ENCODE measurements at places on chromosomes 1 and 21.

- peak; percentile 48 for DNase-seq
These were observed 19.2 kb downstream of the SLC19A2 start for GRCh38 chr1:169466259-169467230.

- DNase-seq = no peak
These were observed 63.1 kb upstream of the MUTYH start for GRCh38 chr1:45403298-45403697.

- DNase-seq = no peak
These were observed 63.7 kb downstream of the RERE start for GRCh38 chr1:8753736-8754135.

GRCh38 chr1:151311589-151312331 lies 15.5 kb downstream of the PI4KB start:
- peak; percentile 10 for DNase-seq

GRCh38 chr21:26964170-26964778 lies 2.6 kb downstream of the ADAMTS5 start:
- DNase-seq = no peak

GRCh38 chr1:153032677-153033308 lies 1.8 kb downstream of the SPRR1B start:
- DNase-seq = peak; percentile 26

DNA sequence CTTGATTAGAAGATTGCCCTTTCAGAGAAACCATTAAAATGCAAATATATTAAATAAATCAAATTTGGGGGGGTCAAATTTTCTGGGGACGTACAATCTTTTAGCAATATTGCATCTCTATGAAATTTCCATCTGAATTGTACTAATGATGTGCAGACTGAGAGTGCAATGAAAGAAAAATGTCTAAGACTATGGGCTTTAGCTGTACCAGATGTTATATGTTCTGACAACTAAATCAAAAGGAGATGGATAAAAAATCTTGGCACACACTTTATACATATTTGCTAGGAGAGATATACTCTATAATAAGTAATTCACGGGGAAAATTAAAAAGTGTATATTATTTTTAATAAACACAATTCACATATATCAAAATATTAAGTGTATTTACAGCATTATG lies 13.0 kb upstream of the PLPPR5 start:
- no peak for DNase-seq

GRCh38 chr1:22936681-22937080 lies 36.0 kb downstream of the LACTBL1 start:
- no peak for DNase-seq

DNA sequence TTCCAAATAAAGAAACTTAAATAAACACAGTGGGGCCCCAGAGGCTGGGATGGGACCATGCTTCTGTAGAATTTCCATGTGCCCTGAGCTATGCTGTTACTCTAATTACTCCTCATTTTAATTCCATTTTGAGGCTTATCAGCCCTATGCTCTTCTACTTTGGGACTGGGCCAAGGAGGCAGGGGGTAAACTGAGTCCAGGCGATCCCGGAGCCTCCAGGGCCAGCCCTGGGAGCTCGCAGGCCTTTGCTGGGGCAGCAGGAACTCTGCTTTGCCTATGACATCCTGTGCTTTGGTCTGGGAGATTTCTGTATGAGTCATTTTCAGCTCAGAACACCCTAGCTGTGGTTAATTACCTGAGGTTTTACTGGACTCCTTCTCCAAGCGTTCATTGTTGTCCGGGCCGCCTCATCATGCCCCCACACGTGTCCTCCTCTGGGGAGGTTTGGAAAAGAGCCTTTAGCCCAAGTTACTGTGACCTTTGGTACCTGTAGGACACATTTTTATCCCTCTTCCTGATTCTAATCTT lies 95.7 kb downstream of the RHOU start:
- peak; percentile 61 for DNase-seq

DNA sequence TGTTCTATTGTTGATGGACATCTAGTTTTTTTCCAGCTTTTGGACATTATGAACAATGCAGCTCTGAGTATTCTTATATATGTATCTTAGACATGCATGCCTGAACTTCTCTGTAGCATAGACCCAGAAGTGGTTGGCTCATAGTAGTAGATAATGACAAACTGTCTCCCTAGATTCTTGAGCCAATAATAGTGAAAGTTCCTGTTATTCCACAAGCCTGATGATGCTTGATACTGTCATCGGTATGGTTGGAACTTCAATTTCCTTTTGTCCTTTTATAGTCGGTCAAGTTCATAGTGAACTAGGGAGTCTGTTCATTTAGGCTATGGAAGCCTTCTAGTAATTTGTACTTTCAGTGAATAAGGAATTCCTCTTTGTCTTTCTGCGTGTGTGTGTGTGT lies 56.8 kb downstream of the MTR start:
- DNase-seq = no peak

GRCh38 chr1:180211156-180211859 lies 18.8 kb upstream of the LHX4 start:
- no peak for DNase-seq

DNA sequence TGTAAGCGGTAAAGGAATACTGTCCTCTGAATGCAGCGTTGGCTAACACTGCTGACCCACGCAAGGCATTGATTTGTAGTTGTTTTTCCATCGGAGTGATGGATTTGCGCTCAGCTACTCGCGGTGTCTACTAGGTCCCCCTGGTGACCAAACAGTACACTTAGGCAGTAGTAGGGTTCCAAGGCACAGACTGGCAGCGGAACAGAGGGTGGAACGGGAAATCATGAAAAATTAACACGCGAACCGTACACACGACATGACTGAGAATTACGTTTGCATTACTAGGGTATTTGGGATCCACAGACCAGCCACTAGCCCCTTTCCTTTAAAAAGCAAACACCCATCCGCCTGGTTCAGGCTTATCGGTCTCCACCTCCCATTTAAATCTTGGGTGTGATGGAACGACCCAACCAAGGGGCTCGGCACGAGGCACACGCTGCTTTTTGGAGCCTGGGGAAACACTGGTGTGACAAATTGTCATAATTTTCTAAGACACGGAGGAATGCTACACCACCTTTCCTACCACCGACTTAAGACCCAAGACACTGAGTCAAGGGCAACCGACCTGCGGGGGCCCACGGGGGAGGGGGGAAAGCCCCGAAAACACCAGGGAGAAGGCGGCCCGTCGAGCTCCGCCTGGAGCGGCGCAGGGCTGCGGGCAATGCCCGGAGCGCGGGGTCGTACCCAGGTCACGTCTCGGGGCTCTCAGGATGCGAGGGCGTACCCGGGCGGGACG lies 699 bp downstream of the DIPK1A start:
- DNase-seq = peak; percentile 91

DNA sequence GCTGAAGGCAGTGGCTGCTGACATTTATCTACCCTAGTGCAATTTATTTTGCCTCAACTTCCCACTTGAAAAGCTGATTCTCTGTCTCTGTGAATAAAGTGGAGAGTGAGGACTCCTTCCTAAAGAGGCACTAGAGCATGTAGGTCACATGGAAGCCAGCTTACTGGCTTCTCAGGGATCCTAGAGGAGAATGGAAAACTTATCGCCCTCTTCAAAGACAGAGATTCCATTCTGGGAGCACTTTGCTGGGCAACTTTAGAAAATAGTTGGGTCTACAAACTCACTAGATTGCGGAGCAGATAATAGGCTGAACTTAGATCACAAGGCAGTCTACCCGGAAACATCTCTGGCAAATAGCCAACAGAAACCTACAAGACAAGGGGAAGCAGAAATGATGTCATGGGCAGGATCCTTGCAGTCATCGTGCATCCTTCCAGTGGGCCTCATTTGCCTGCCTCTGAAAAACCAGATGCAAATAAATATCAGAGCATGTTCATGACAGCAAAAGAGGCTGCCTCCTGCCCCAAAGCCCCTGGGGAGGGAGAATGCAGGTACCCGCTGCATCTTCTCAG lies 104.8 kb upstream of the BARHL2 start:
- DNase-seq = peak; percentile 51

DNA sequence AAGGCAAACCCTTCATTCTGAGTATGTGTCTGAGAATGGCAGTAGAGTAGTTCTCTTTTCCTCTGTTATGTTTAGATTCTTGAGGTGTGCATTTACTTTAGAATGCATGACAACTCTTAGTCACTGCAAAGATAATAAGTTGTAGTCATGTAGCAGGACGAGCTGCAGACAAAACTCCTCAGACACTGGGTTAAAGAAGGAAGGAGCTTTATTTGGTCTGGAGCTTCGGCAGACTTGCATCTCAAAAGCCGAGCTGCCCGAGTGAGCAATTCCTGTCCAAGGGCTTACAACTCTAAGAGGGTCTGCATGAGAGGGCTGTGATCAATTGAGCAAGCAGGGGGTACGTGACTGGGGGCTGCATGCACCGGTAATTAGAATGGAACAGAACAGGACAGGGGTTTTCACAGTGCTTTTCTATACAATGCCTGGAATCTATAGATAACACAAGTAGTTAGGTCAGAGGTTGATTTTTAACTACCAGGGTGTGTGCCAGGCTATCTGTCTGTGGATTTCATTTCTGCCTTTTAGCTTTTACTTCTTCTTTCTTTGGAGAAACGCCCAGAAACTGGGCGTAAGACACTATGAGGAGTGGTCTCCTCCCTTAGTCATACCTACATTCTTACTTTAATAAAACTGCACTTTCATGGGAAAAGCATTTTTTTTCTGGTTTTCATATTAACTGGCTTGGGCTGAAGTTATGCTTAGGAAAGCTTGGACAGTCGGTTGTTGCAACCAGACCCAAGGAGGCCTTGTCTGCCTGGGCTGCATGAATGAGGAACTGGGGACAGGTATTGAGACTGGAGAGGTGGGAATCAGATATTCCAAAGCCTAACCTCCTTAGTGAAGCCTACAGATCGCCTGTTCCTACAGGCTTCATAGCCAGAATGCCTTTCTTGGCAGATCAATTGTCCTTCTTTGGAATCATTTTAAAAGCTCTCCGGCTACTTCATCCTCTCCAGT lies 115.1 kb downstream of the RHOU start:
- no peak for DNase-seq

DNA sequence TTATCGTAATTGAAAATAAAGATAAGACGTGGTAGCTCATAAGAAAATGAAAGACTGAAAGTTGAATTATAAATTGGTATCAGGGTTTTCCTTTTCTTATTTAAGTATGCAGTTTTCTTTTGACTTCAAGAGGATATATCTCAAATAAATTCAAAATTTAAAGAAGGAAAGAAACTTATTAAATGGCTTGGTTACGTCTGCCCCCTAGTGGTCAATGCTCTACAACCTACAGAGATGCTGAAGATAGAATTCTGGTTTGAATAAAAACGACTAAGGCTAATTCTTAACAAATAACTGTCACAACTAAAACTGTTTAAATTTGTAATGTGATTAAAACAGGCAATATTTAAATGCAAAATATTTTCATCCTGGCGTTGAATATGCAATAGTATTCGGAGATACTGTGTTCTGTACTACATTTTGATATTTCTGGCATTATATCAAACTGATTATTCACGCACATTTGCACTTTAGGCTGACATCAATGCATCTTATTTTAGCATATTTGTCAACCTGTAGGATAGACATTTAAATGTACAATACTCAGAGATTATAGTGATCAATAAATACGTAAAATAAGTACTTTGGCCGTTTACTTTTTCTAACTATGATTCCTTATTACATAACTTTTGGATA lies 26.8 kb downstream of the IFI44 start:
- DNase-seq = peak; percentile 84

- no peak for DNase-seq
These were observed 61.7 kb downstream of the ARID4B start for GRCh38 chr1:235266325-235266724.

DNA sequence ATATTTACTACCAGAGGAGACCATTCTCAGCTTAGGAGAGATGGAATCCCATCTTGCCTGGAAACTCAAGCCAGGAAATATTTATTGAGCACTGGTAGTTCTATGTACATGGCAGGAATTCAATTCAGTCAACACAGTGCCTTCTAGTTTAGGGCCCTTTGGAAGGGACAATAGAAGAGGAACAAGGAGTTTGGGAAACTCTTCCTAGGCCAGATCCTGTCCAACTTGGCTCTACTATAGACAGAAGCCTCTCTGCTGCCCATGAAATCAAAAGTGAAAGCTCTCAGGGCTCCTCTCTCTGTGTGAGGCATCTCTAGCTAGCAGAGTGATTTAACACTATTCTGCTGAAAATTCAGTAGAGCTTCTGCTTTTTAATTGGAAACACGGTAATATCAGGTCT lies 244.6 kb upstream of the MAP1LC3C start:
- peak; percentile 59 for DNase-seq

GRCh38 chr1:17564458-17565393 lies 25.2 kb downstream of the ARHGEF10L start:
- no peak for DNase-seq

GRCh38 chr1:36115200-36115669 lies 9.8 kb downstream of the COL8A2 start:
- DNase-seq = no peak

- DNase-seq = no peak
These were observed 75.9 kb downstream of the HUNK start for GRCh38 chr21:31948676-31949075.

- DNase-seq = no peak
These were observed 846.9 kb upstream of the ADAMTS5 start for GRCh38 chr21:27813750-27814149.

GRCh38 chr1:165408518-165408917 lies 36.4 kb downstream of the RXRG start:
- DNase-seq = peak; percentile 36

All from GM12865 (cell line).